ENCODE measurements at places on chromosomes 3 and 15. TPM values are rescaled to one million over a fixed set of nuclear protein-coding genes. Genes with fewer than 3 reads are reported as not detected.

- no peaks in the 10 kb centered on the region for H3K4me1 ChIP-seq
- no peaks in the 10 kb centered on the region for H3K36me3 ChIP-seq
- no peak overlapping the region for H3K27ac ChIP-seq
- DNase-seq, result no peak
These were observed 16.9 kb downstream of the PPP2R3A start for GRCh38 chr3:135982404-135982761.

GRCh38 chr15:60520825-60521368 lies 42.0 kb upstream of the ICE2 start:
- H3K27me3 ChIP-seq, result no peaks in the 10 kb centered on the region
- H3K4me1 ChIP-seq, result peaks cover 30% of the 10 kb centered on the region
- H3K4me3 ChIP-seq, result no peak overlapping the region
- DNase-seq, result peak; percentile 86
- H3K27ac ChIP-seq, result peak overlapping the region; percentile 11

DNA sequence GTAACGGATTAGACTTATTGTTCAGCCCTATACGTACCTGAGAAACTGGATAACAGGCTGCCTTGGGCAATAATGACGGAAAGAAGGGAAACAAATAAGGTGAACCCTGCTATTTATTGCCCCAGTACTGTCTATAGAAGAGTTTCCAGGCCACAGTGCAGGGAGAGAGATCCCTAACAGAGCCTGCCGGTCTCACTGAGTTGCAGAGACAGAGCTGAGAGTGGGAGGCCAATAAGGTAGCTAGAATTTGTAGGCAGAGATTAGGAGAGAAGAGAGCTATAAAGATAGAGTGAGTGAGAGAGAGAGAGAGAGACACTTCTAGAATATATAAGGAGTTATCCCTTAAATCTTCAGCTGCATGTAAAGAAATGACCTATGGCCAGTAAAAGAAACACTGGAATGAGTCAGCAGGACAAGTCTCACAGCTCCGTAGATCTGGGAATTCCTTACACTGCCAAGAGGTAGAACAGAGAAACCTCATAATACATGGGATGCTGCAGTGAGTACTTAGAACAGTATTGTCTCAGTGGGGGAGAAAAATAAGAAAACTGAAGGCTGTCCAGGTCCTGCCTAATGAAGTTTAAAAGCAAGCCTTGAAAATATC lies 51.8 kb downstream of the ST3GAL6 start:
- H3K27me3 ChIP-seq, result no peaks in the 10 kb centered on the region
- H3K27ac ChIP-seq, result no peak overlapping the region
- DNase-seq, result no peak
- no peaks in the 10 kb centered on the region for H3K4me1 ChIP-seq
- no peak overlapping the region for H3K4me3 ChIP-seq

Gene DIS3L
- total RNA-seq, result 35.6 TPM

- H3K27me3 ChIP-seq, result no peaks in the 10 kb centered on the region
- H3K4me3 ChIP-seq, result no peak overlapping the region
- H3K4me1 ChIP-seq, result peaks cover 48% of the 10 kb centered on the region
- peak overlapping the region; percentile 84 for H3K27ac ChIP-seq
These were observed 82.8 kb upstream of the CDV3 start for GRCh38 chr3:133490468-133491351.

Gene CIDEC
- total RNA-seq, result not detected

- H3K4me3 ChIP-seq, result peak overlapping the region; percentile 75
- peaks cover 38% of the 10 kb centered on the region for H3K4me1 ChIP-seq
- no peak for DNase-seq
- no peaks in the 10 kb centered on the region for H3K27me3 ChIP-seq
These were observed 60.2 kb downstream of the PIAS1 start for GRCh38 chr15:68114356-68114755.

Gene LMAN1L
- total RNA-seq, result 0.87 TPM

DNA sequence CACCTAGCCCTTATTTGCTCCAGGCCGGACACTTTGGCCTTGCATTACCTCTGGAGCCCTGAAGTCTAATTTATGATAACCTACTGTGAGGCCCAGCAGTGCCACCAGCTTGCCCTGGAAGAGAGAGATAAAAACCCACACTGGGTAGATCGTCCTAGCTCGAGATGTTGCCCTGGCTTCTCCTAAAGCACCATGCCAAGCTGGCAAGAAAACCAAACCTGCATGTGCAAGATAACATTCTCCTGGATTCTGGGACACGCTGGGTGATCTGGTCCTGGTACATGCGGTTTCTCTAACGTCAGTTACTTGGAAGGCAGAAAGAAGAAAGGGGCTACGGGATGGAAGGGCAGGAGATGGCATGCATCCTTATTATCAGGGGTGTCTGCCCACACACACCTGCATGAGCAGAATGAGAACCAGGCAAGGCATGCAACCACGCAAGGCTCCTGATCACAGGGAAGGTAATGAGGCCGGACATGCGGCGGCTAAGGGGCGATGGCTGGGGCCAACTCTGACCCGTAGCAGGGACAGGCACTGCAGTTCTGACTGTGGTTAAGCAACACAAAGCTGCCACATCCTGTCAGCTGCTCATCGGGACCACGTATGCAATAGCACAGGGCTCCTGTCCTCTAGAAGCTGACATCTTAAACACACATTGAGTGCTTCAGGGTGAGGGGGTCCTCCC lies 73.0 kb downstream of the OXNAD1 start:
- H3K27me3 ChIP-seq, result no peaks in the 10 kb centered on the region
- H3K4me1 ChIP-seq, result peaks cover 47% of the 10 kb centered on the region
- H3K27ac ChIP-seq, result peak overlapping the region; percentile 82
- DNase-seq, result peak; percentile 69
- peak overlapping the region; percentile 5 for H3K4me3 ChIP-seq

- peaks cover 6% of the 10 kb centered on the region for H3K27me3 ChIP-seq
- no peaks in the 10 kb centered on the region for H3K36me3 ChIP-seq
- DNase-seq, result no peak
- no peak overlapping the region for H3K4me3 ChIP-seq
- no peak overlapping the region for H3K27ac ChIP-seq
- H3K4me1 ChIP-seq, result no peaks in the 10 kb centered on the region
These were observed 31.0 kb downstream of the P3H2 start for GRCh38 chr3:190089711-190090110.

DNA sequence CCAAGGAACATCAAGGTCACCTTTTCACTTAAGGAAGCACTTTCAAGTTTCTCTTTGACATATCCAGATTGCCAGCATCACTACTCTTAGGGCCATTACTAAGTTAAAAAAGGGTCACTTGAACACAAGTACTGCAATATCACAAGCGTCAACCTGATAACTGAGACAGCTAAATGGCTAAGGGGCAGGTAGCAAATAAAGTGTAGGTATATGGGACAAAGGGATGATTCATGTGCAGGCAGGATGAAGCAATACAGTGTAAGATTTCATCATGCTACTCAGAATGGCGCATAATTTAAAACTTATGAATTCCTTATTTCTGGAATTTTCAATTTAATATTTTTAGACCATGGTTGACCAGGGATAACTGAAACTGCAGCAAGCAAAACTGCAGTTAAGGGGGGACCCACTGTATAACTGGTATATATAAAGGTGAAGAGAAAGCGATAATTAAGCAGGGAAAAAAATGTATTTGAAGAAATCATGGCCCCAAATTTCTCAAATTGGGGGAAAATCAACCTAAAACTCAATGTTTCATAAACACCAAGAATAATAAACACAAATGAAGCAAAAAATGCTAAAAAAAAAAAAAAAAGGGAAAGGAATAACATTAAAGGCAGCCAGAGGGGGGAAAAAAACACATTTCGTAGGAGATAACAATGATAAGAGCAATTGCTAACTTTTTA lies 13.1 kb downstream of the CCR1 start:
- peaks cover 44% of the 10 kb centered on the region for H3K27me3 ChIP-seq
- no peak overlapping the region for H3K27ac ChIP-seq
- H3K4me3 ChIP-seq, result no peak overlapping the region
- peaks cover 9% of the 10 kb centered on the region for H3K36me3 ChIP-seq
- H3K4me1 ChIP-seq, result no peaks in the 10 kb centered on the region

GRCh38 chr3:165225604-165226003 lies 29.4 kb upstream of the SLITRK3 start:
- no peak for DNase-seq
- H3K4me3 ChIP-seq, result no peak overlapping the region
- no peaks in the 10 kb centered on the region for H3K36me3 ChIP-seq
- H3K4me1 ChIP-seq, result no peaks in the 10 kb centered on the region
- H3K27me3 ChIP-seq, result no peaks in the 10 kb centered on the region

- no peaks in the 10 kb centered on the region for H3K36me3 ChIP-seq
- DNase-seq, result no peak
- H3K4me1 ChIP-seq, result no peaks in the 10 kb centered on the region
- H3K27me3 ChIP-seq, result no peaks in the 10 kb centered on the region
These were observed 1159.8 kb upstream of the ALCAM start for GRCh38 chr3:104206925-104207324.

DNA sequence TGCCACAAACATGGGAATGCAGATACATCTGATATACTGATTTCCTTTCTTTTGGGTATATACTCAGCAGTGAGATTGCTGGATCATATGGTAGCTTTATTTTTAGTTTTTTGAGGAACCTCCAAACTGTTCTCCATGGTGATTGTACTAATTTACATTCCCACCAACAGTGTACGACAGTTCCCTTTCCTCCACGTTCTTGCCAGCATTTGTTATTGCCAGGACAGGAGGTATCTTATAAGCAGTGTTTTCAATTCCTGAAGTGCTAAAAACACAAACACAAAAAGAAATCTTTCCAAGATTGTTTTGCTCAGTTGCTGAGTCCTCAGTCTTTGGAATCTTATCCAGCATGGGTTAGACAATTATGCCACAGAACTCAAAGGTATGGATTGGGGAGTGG lies 13.5 kb downstream of the GTF2E1 start:
- no peak overlapping the region for H3K27ac ChIP-seq
- peaks cover 68% of the 10 kb centered on the region for H3K36me3 ChIP-seq
- H3K4me3 ChIP-seq, result no peak overlapping the region
- H3K27me3 ChIP-seq, result no peaks in the 10 kb centered on the region
- peaks cover 2% of the 10 kb centered on the region for H3K4me1 ChIP-seq

Gene ZDHHC19
- not detected for total RNA-seq

- H3K27me3 ChIP-seq, result no peaks in the 10 kb centered on the region
- no peaks in the 10 kb centered on the region for H3K4me1 ChIP-seq
- peaks cover 16% of the 10 kb centered on the region for H3K36me3 ChIP-seq
- DNase-seq, result no peak
These were observed 69.1 kb downstream of the SEC22A start for GRCh38 chr3:123270818-123271217.

Gene OR5K2
- total RNA-seq, result not detected

DNA sequence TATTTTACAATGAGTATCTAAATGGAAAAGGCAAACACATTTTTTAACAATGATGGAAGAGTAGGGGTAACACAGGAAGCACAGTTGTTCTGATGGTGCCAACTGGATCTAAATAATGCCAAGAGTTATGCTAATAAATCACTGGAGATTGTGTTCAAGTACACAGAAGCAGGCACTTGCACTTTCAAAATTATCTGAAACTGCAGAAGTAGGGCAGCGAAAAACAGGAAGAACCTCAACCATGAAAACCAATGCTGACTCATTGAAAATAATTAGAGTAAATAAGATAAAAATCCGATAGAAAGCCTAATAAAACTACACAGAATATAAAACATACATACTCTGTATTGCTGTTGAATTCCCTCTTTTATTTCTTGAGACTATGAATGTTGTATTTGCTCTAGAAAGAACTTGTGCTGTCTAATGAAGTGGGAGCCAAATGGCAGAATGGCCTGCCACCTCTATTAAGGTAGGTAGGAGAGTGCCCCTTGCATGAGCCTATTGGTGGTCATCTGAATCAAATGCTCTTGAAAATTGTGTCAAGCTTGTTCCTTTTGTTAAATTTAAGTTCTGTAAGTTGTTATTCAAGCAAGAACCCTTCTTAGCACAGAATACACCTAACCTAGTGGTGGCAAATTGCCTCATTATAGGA lies 93.7 kb downstream of the ABI3BP start:
- no peak overlapping the region for H3K4me3 ChIP-seq
- peaks cover 9% of the 10 kb centered on the region for H3K4me1 ChIP-seq
- no peak for DNase-seq
- H3K27ac ChIP-seq, result no peak overlapping the region
- H3K36me3 ChIP-seq, result no peaks in the 10 kb centered on the region
